Camera-type eye (tissue), 1 donor: ENCODE measurements at places on chromosomes 11 and 22. TPM values are rescaled to one million over a fixed set of nuclear protein-coding genes. Genes with fewer than 3 reads are reported as not detected.

The KCNQ1OT1 gene
- 10.4 TPM for total RNA-seq

The SERPING1 gene
- 31.2 TPM for total RNA-seq

The MACROD1 gene
- 22.4 TPM for total RNA-seq

The PTGDR2 gene
- total RNA-seq: 0.55 TPM

The FJX1 gene
- 29.5 TPM for total RNA-seq

The DDX25 gene
- 5.6 TPM for total RNA-seq

The KCTD14 gene
- total RNA-seq: 2.7 TPM

The RASSF10 gene
- total RNA-seq: 2.0 TPM

The UBQLNL gene
- 1.2 TPM for total RNA-seq

The FAM180B gene
- total RNA-seq: 1.2 TPM

The BANF1 gene
- 17.2 TPM for total RNA-seq

The EIF3M gene
- total RNA-seq: 318 TPM

The HRAS gene
- total RNA-seq: 26.4 TPM

The KDM4D gene
- total RNA-seq: 2.3 TPM

The NOL12 gene
- total RNA-seq: 24.6 TPM

The SCGB1D2 gene
- not detected for total RNA-seq

The RNASEH2C gene
- 38.4 TPM for total RNA-seq

The CNGA4 gene
- total RNA-seq: 0.27 TPM

The ARHGEF17 gene
- total RNA-seq: 60.8 TPM

The ST14 gene
- 3.8 TPM for total RNA-seq

The ANGPTL5 gene
- total RNA-seq: 0.93 TPM

The SYTL2 gene
- total RNA-seq: 53.6 TPM

The HBE1 gene
- 1.5 TPM for total RNA-seq

The CPT1A gene
- 34.4 TPM for total RNA-seq

The FGF19 gene
- total RNA-seq: 1.2 TPM

The PARVA gene
- total RNA-seq: 35.6 TPM

The KCNA4 gene
- total RNA-seq: 6.5 TPM

The FOSL1 gene
- not detected for total RNA-seq

The RASL10A gene
- total RNA-seq: 2.9 TPM

The SCGB2A2 gene
- total RNA-seq: not detected

The SC5D gene
- total RNA-seq: 53.1 TPM

The CRKL gene
- total RNA-seq: 79.8 TPM
